ENCODE measurements at places on chromosomes 1 and 21. TPM values are rescaled to one million over a fixed set of nuclear protein-coding genes. Genes with fewer than 3 reads are reported as not detected.

Gene ANKRD34A
- total RNA-seq = 1.6 TPM

Gene HRNR
- total RNA-seq = not detected

Gene SZT2
- total RNA-seq = 13.6 TPM

Gene ITLN2
- total RNA-seq = not detected

Gene NMNAT2
- total RNA-seq = 1.7 TPM

Gene TCEA3
- total RNA-seq = 1.5 TPM

Gene CDC42BPA
- 25.5 TPM for total RNA-seq

Gene ZNF648
- total RNA-seq = not detected

Gene SPATA6
- total RNA-seq = 5.8 TPM

Gene AADACL3
- total RNA-seq = not detected

Gene DUSP12
- total RNA-seq = 17.2 TPM

Gene MTMR11
- total RNA-seq = 3.1 TPM

Gene PTPN22
- not detected for total RNA-seq

Gene RXFP4
- total RNA-seq = not detected
